ENCODE measurements at places on chromosomes 1 and 21.

GRCh38 chr1:183218027-183218618, 32.1 kb downstream of the LAMC2 start:
- no peak for DNase-seq

GRCh38 chr21:24955275-24955961, 651.9 kb downstream of the MRPL39 start:
- DNase-seq = no peak

DNA sequence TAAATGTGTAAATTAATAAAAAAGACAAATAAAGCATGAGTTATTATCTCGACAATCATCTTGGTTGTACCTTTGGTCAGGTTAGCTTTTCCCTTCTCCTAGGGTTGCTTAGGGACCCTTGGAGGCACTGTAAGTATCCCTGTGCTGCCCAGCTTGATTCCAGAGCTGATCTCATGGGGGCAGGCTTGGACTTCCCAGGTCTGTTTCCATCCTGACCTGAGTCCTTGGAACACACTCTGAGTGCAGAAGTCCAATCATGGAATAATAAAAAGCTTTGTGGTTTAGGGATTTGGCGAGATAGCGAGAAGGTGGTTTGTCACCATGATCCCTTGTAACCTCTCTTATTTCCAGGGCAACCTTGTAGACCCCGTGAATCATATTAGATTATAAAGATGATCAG, 18.7 kb upstream of the PAPPA2 start:
- DNase-seq = no peak

DNA sequence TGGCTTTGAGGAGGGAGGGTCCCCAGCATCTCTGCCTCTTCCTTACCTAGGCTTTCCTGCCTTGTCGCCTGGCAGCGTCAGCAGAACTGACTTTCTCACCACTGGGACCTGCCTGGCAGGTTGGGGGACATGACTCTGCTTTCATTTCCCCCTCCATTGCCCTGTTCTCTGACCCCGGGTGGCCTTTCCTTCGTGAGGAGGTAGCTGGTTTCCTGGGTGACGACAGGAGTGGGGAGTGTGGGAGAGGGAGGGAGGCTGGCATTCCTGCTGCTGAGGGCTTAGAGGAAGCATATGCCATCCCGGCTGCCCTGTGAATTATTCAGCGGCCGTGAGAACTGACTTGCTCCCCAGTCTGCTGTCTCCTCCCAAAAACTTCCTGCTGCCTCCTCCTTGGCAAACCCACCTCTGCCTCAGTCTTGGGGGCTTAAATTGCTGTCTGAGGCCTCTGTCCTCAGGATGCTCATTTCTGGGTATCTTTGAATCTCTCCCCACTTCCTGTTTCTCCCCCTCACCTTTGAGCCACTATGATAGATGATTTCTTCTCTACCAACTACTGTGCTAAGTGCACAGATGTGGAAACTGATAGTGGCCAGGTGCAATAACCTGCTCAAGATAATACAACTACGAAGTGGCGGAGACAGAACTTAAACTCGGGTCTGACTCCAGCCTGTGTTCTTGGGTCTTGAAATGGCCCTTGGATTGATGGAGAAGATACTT, 182.0 kb upstream of the CSF3R start:
- no peak for DNase-seq

GRCh38 chr1:116497656-116498055, 73.2 kb downstream of the CD58 start:
- no peak for DNase-seq
